ENCODE measurements at places on chromosomes 4 and X.

DNA sequence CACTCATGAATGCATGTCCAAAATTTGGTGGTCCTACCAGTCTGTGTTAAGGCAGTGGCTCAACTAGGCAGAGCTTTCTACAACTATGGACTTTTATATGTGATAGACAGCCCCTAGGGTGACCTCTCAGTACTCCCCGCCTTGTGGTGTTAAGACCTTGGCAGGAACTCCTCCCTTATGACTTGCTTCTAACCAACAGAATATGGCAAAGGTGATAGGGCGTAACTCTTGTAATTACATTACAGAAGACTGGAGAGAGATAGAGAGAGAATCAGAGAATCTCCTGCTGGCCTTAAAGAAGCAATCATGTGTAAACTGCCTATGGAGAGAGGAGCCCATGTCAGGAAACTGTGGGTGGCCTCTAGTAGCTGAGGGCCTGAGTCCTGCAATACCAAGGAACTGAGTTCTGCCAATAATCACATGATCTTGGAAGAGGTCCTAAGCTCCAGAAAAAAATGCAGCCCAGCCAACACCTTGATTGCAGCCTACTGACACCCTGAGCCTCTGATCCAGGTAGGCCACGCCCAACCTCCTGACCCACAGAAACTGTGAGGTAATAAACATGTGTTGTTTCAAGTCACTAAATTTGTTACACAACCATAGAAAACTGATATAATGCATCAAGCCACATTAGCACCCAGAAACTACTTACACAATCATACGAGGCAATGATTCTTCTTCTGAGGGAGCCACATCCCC lies 68.9 kb downstream of the INPP4B start:
- DNase-seq, result no peak

- no peak for DNase-seq
Measured at GRCh38 chr4:10114147-10114546, 2.5 kb downstream of the WDR1 start.

DNA sequence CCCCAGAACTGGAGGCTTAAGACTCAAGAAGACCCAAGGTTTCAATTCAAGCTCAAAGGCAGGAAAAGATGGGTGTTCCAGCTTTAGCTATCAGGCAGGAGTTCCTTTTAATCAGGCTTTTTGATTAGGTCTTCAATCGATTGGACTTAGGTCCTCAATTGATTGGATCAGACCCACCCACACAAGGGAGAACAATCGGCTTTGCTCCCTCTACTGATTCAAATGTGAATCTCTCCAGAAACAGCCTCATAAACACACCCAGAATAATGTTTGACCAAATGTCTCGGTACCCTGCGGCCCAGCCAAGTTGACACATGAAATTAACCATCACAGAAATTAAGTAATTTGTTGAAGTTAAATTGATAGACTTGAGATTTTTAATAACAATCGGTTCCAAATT lies 917.1 kb upstream of the FTHL17 start:
- DNase-seq, result no peak

DNA sequence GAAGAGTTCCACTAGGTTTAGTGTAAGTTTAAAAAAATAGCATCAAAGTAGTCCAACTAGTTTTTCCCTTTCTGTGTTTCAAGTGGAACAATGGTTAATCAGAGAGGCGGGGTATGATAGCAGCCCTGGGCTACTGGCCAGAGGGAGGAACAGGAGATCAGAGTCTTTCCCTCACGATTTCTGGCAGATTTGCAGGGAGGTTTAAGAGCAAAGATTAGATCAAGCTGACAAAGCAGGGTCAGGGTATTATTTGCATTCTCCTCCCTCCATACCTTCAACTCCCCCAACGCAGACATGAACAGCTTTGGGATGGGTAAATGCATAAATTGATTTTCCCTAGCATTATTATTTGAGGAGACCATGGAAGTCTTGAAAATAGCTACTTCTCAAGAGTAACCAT lies 277.6 kb upstream of the DIAPH2 start:
- peak; percentile 60 for DNase-seq

GRCh38 chrX:49282647-49283011 lies 13.0 kb downstream of the PPP1R3F start:
- peak; percentile 8 for DNase-seq

DNA sequence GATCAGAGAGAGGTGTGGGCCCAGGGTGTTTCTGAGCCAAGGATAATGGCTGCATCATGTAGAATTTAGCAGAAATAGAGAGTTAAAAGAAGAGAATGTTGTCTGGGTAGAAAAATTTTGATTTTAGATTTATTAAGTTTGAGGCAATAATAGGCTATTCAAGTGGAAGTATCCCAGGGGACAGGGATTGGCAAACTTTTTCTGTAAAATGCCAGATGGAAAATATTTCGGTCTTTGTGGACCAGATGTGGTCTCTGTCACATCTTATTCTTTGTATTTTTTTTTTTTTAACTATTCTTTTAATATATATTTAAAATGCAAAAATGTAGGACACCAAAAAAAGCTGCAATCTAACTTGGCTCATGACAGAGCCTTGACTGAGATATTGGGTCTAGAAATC lies 33.1 kb downstream of the IL15 start:
- DNase-seq, result no peak

DNA sequence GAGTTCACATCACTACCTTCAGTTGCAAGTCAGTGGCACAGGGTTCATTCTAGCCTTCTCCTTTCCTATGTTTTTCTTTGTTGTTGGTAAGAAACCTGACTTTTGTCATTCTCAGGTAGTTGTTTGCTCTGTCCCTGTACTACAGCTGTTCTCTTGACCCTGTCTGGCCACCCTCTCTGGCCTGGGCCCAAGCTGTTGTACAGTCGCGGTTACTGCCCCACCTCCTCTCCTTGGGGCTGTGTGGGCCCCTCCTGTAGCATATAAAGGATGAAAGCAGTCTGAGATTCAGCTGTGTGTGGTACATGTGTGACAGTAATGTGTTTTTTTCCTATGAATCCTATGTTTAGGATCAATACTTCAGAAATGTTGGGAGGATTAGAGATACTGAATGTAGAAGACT lies 12.5 kb downstream of the MOB1B start:
- no peak for DNase-seq

DNA sequence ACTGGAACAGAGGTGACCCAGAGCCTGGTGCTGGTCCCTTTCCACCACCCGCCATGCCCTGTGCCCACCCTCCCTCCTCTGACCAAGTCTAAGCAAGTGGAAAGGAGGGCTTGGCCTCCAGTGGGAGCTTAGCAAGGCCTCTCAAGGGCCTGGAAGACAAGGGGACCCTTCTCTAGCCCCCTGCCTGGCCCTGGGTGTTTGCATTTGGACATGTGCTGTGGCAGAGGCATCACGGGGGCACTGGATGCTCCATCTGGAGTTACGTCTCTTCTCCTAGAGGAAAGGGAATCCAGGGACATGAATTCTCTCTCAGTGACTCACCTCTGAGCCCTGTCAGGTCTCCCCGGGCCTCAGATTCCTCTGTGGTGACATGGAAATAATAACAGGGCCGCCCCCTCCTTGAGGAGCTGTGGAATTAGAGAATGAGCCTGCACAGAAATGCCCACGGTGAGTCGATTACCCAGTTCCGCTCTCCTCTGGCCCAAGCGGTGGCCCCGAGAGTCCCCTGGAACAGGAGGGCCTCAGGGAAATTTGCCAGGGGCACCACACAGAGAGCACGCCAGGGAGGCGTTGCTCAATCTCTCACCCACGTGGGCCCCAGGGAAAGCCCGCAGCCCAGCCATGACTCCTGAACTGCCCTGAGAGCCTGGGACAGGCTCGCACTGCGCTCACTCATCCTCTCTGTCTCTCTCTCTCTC lies 189.6 kb downstream of the BCOR start:
- DNase-seq, result peak; percentile 70

GRCh38 chr4:52665592-52665991 lies 6.5 kb upstream of the USP46 start:
- peak; percentile 53 for DNase-seq

DNA sequence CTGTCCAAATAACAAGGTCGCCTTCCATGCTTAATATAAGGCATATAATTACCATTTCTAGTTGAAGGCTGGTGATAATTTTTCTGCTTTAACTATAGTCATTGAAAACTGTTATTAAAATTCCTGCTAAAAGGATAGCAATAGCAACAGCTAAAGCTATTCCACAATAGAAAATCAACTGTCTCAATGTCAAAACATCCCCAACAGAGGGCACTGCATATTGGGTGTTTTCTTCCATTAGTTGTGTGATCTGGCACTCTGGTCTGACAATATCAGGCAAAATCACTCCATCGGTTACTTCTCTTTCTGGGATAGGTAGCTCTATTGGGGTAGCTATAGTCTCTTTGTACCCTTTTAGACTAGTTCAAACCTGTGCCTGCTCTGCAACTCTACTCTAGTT lies 53.5 kb downstream of the TMPRSS11F start:
- no peak for DNase-seq

DNA sequence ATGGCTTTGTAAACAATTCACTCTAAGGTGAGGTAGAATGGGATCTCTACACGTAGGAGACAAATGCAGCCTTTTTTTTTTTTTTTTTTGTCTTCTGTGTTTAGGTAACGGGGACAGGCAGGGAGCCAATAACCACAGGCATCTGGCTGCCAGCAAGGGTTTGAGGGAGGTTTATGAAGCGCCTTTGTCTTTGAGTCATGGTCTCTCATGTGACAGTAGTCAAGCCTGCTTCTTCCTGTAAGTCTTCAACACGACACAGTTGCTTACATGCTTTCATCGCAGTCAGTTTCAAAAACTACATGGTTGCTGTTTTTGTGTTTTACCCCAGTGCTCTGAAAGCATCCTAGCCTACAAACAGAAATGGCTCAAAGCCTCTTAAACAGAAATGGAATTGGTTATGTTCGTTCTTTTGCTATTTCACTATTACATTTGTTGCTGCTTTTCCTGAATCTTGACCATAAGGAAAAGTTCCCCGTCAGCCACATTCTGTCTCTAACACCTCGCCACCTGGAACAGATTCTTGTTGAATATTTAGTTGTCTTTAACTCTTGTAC lies 127.8 kb upstream of the METTL14 start:
- DNase-seq, result no peak

DNA sequence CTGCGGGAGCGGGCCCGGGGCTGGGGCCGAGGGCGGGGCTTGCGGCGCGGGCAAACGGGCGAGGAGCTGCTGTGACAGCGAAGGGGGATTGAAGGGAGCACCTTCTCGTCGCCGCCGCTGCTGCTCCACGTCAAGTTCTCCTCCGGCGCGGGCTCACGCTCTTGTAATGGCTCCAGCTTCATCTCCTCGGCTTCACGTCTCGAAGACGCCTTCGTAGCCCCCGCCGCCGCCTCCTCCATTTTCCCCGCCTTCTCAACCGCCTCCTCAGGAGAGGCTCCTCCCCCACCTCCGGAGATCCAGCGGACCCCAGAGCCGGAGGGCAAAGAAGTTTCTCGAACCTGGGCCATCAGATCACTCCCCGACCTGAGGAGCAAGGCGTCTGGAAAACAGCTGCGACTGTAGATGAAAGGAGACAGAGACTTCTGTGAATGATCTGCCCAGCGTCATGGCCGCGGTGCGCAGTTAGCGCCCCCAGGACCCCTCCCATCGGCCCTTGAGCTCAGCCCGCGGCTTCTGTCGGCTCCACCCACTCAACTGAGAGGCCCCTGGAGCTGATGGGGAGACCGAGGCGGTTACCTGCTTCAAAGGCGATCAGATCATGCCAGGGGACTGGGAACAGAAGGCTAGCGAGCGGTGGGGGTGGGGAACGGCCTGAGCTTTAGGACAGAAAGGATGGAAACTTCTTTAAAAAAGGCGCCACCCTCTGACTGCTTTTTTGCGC lies 895 bp downstream of the USP51 start:
- peak; percentile 59 for DNase-seq

DNA sequence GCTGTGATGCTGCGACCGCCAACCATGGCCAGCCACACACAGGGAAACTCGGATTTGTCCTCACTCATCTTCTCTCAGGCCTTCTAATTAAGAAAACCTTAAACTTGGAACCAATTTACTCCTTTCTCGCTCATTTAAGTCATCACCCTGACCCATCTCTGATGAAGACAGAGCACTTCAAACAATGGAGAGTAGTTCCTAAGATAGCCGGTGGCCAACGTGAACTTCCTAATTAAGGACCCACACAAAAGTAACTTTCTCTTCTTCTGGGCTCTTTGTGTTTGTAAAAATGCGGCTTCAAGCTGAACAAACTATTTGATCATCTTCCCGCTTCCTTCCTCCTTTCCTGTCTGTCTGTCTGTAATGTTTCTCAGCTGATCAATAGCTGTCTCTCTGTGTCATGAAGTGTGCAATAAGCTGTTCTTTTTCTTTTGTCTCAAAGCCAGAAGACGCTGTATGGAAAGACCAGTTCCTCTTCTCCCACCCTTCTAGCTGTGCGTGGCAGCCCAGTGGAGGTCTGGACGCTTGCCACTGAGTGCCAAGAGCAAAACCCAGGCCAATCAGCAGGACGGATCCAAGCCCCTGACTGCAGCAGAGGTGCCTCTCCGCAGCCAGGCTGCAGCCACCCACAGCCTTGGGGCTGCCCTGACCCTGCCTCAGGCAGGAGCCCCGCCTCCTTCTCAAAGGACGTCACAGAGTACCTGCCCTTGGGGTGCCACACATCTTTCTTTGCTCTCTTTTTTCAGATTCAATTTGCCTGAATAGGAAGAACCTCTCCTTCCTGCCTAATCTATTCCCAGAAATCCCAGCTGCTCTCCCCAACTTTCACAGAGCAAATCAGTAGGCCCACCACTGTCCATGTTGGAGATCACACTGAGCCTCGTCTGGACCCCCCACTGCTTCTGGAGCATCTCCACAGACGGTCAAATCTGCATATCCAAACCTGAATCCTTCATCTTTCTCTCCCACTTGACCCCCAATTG lies 59.3 kb downstream of the MAML3 start:
- DNase-seq, result peak; percentile 80

GRCh38 chr4:143085224-143085623 lies 99.5 kb upstream of the USP38 start:
- DNase-seq, result peak; percentile 2

DNA sequence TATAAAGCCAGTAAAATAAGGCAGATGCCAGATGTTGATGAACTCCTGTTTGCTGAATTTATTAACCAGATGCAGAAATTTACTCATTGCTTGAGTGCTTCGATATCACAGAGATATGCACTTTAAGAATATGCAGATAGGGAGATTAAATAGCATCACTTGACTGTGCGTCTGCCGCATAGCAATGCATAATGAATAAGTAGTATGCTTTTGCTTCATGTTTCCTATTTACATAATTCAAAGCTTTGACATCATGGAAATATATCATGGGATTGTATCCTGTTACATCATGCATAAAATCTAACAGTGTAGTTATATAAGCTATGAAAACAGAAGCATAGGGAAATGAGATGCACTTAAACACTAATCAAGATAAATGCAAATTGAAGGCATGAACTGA lies 45.9 kb downstream of the VEGFC start:
- no peak for DNase-seq

DNA sequence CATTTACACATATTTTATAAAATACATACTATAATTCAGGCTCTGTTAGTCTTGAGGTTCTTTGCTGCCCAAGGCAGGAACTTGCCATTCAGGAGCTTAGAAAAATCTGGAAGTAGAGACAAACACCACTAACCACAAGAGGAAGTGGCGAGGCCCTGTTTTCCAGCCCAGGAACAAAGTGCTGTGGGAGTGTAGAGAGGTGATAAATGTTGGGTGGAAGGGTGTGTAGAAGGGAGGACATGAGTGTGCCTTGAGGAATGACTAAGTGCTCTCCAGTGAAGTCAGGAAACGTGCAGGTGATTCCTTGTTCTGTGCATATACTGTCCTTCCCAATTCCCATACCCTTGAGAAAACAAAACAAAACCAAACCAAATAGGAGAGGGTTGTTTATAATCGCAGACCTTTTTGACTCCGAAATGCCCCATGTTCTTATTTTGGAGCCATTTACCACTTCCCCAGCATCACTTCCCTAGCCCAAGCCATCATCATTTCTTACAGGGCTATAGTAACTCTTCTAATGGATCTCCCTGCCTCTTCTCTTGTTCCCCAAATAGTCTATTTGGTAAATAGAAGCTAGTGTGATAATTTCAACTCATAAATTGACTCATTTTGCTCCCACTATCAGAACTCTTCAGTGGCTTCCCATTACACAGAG lies 83.2 kb downstream of the GPAT3 start:
- DNase-seq, result peak; percentile 41

All from dermis blood vessel endothelial cell (primary cell).